ENCODE measurements at places on chromosomes 5 and 9.

GRCh38 chr9:134278286-134278685 lies 48.0 kb upstream of the RXRA start:
- no peak for DNase-seq

DNA sequence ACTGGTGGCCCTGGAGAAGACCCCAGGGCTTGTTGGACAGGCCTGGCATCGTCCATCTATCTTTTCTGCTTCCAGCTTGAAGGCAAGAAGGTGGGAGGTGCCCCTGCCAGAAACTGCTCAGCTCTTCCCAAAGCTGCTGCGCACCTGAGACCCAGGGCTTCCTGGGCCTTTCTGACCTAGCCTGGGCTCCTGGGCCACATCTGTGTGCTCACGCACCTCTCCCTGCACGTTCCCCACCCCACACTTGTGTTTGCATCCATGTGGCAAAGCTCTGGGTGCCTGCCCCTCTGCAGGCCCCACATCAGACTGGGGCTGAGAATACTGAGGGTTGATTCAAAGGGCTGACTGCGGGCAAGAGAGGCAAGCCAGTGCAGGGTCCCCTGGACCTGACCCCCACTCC lies 63.4 kb downstream of the PFDN1 start:
- DNase-seq = no peak

- no peak for DNase-seq
Measured at GRCh38 chr5:95554331-95554646, 488 bp downstream of the SKIC3 start.

- DNase-seq = peak; percentile 31
Measured at GRCh38 chr5:41790038-41790776, 80.0 kb downstream of the OXCT1 start.

- DNase-seq = no peak
Measured at GRCh38 chr9:96122751-96123150, 179.2 kb downstream of the HSD17B3 start.

GRCh38 chr9:123528501-123528900 lies 172.5 kb downstream of the CRB2 start:
- DNase-seq = no peak

DNA sequence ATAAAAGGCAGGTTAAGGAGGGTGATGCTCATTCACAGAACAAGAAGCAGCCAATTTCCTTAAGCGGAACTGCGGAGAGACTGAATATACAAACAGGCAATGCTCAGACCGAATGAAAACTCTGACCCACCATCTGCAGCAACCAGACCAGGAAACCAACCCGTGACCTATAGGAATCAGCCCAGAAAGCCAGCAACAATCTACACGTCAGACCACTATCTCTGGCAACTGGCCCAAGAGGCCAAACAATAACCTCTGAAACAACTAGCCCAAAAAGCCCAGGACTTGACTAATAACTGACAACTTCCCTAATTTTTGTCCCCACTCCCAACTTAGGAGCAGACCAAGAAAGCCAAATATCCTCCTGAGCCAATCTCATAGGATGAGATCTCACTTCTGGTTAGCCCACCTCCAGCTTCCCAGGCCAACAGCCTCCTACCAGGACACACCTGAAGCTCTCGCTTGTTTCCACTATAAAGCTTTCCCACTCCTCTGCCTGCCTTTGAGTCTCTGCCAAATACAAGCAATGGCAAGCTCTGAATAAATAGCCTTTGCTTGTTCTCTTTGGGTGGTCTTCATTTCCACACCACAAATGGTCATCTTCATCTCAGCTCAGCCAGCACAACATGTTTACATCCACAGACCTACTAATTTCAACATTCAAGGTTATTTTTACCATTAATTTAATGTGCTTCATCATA lies 168.5 kb downstream of the HSD17B3 start:
- no peak for DNase-seq

GRCh38 chr5:97072696-97073095 lies 69.7 kb downstream of the LIX1 start:
- DNase-seq = no peak

- no peak for DNase-seq
Measured at GRCh38 chr5:78810098-78810920, 161.7 kb upstream of the LHFPL2 start.

- no peak for DNase-seq
Measured at GRCh38 chr5:162593881-162594280, 526.3 kb downstream of the GABRG2 start.

- no peak for DNase-seq
Measured at GRCh38 chr5:6550628-6551027, 82.2 kb downstream of the NSUN2 start.

Data from skeletal muscle cell (primary cell).